ENCODE measurements at places on chromosomes 6 and 20.

DNA sequence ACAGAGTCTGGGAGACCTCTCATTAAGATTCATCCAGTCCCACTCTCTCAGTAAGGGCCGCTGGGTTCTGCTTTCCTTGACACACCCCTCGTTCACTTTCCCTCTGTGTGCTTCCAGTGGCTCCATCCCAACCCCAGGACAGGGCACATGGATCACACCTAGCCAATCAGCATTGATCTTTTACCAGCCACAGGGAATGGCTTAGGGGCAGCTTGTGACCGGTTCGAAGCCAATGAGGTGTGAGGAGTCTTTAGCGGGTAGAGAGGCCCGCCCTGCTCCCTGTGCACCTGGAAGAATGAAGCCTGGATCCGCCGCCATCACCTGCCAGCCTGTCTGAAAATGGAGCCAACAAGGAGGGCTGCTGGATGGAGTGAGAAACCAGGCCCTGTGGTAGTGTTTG lies 35.2 kb upstream of the OVOL2 start:
- DNase-seq: no peak

GRCh38 chr20:2914160-2914559 lies 40.9 kb downstream of the PTPRA start:
- no peak for DNase-seq

DNA sequence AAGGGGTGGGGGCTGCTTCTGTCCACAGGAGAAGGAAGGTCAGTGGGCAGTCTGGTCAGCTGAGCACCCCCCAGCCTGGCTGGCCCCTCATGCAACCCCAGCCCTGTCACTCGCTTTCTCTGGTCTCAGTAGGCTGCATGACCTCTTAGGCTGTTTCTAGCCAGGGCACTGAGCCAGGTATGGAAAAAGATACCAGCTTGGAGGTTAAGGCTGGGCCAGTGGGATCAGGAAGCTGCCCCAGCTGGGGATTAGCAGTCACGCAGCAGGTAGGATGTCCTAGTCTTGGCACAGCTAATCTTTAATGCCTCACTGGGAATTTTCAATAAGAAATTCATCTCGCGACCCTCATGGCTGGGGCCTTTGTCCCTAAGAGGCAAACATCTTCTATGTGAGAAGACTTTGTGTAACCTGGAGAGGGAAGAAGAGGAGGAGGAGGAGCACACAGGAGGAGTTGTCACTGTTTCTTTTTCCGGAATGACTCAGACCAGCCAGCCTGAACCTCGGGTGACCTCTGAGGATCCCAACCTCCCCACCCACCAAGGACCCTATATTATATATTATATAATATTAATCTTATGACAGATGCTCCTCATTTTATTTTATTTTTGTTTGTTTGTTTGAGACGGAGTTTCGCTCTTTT lies 2.4 kb upstream of the BPIFA2 start:
- no peak for DNase-seq

- no peak for DNase-seq
Observed at GRCh38 chr6:144758602-144759001, 473.5 kb downstream of the UTRN start.

DNA sequence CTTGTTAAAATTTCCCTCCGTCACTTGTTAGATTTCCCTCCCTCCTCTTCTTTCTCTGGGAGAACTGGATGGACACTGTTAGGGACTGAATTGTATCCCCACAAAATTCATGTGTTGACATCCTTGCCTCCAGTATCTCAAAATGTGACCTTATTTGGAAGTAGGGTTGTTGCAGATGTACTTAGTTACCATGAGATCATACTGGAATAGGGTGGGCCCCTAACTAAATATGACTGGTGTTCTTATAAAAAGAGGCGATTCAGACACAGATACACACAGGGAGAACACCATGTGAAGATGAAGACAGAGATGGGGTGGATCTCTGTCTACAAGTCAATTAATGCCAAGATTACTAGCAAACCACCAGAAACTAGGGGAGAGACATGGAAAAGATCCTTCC lies 139.5 kb downstream of the ALDH8A1 start:
- no peak for DNase-seq

GRCh38 chr6:42452171-42453030 lies 675 bp upstream of the TRERF1 start:
- no peak for DNase-seq

DNA sequence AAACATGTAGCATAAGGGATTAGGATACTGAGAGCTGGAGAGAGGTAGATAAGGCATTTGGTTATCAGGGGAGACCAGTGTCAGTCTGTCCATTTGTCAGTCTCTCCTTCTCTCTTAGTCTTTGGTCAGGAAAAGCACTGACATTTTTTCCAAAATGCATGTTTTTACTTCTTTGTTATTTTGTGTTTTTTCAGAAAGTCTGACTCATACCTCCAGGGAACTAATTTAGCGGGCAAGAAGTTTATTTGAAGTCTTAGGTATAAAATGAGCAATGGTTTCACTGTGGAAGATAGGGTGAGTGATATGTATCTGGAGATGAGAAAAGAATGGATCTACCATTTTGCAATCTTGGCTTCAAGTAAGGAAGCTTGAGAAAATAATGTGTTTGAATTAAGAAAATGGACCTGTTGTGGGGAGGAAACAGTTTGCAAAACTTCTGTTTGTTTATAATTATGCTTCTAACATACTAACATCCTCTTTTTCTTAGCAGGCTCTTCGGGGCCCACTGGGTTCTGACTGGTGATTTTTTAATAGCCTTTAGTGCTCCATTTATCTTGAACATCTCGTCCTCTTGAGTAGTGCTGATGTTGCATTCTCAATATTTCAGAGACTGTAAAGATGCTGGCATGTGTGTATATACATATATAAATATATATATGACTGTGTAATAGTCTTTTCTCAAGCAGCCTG lies 66.9 kb upstream of the FABP7 start:
- no peak for DNase-seq

DNA sequence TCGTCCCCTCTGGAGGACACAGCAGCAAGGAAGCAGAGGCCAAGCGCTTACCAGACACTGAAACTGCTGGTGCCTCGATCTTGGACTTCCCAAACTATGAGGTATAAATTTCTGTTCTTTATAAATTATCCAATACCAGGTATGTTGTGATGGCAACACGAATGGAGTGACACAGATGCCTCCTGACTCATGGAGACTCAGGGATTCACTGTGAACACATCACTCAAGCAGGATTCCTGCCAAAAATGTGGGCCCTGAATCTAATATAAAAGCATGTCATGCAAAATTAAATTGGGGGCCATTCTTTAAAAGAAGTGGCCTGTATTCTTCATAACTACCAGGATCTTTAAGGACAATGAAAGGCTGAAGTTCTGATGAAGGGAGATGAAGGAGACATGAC lies 52.5 kb upstream of the SLC22A23 start:
- DNase-seq: no peak

GRCh38 chr6:106181664-106182418 lies 95.7 kb downstream of the PRDM1 start:
- no peak for DNase-seq

- DNase-seq: peak; percentile 53
Observed at GRCh38 chr6:167512696-167513375, 187.9 kb downstream of the TTLL2 start.

- DNase-seq: no peak
Observed at GRCh38 chr6:130896249-130896648, 69.0 kb downstream of the SMLR1 start.

- DNase-seq: no peak
Observed at GRCh38 chr20:50356525-50356885, 153.7 kb upstream of the PTPN1 start.

DNA sequence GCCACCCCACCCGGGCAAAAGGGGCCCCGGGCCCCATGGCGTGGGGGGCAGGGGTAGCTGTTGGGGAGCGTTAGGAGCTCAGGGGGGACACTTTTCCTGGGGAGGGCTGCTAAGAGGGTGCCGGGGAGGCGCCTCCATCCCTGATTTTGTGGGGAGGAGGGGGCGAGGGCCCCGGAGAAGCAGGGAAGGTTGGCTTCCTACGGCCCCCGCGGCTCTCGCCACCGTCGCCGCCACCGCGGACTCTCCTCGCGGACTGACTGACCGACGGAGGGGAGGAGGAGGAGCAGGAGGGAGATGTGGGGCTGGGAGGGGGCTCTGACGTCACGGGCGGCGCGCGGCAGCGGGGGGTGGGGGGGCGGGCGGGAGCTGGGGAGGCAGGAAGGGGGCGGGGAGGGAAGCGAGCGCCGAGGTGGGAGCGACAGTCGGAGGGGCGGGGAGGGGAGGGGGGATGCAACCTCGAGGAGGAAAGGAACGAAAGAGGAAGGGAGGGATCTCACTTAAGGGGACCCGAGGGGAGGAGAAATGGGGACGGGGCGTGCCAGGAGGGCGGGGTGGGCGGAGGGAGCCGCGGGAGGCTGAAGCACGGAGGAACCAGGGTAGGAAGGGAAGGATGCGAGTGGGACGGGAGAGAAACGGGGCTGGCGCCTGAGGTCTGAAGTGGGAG lies 5.1 kb downstream of the GABBR1 start:
- DNase-seq: peak; percentile 90

DNA sequence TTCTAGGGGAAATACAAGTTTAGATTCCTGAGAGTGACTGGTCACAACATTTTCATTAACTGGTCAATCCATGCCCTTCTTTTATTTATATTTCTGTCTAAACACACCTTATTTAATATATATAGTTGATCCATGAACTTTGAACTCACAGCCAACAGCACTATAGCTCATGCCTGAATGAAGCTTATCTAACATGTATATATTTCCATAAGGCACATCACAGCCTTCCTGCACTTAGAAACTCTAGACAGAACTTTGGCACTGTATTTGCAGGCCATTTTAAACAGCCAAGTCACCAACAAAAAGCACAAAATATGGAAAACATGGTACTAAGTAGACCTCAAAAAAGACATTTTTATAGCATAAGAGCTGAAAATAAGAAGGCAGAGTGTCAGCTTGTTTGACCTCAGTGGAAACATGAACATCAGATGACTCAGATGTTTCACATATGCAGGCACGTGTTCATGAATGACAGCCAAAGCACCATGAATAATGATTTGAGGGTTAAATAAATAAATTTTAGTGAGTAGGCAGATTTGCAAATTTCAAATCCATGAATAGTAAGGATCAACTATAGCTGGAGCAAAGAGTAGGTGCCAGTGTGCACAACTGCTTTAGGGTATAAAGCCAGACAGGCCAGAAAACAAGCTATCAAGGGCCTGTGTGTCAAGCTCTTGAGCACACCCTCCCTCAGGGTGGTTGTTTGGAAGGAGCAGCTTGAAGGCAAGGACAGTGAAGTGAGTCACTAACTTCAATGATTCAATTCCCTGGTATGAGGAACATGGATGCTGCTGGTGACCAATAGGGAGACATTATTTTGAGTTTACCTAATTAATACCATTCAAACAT lies 88.9 kb upstream of the NT5E start:
- no peak for DNase-seq

GRCh38 chr6:15400572-15401004 lies 154.7 kb downstream of the JARID2 start:
- no peak for DNase-seq

Measured in mesenteric fat pad (tissue), 1 donor.